Sigmoid colon (tissue), 7 donors: ENCODE measurements at places on chromosomes 6 and 20. TPM values are rescaled to one million over a fixed set of nuclear protein-coding genes. Genes with fewer than 3 reads are reported as not detected.

RUNX2 gene
- 4.7 TPM for total RNA-seq

ARFGEF2 gene
- 25.0 TPM for total RNA-seq

OR12D3 gene
- total RNA-seq = not detected

MCCD1 gene
- total RNA-seq = not detected

MUCL3 gene
- not detected for total RNA-seq

HS3ST5 gene
- total RNA-seq = 0.28 TPM

NRSN1 gene
- total RNA-seq = 0.66 TPM

SLC17A9 gene
- total RNA-seq = 2.5 TPM

DEFB112 gene
- not detected for total RNA-seq

GPR6 gene
- not detected for total RNA-seq

SAMD5 gene
- total RNA-seq = 0.68 TPM

TMEM200A gene
- total RNA-seq = 0.95 TPM

GPSM3 gene
- 10.7 TPM for total RNA-seq

TGM2 gene
- total RNA-seq = 101 TPM

RPP40 gene
- 5.8 TPM for total RNA-seq

SLC16A10 gene
- 0.95 TPM for total RNA-seq

PDYN gene
- total RNA-seq = not detected

SEMG1 gene
- not detected for total RNA-seq

CTCFL gene
- total RNA-seq = not detected

GPLD1 gene
- total RNA-seq = 5.1 TPM

STAU1 gene
- 82.8 TPM for total RNA-seq

PAX1 gene
- total RNA-seq = not detected

RTN4IP1 gene
- 2.2 TPM for total RNA-seq

OLIG3 gene
- total RNA-seq = not detected

VNN1 gene
- not detected for total RNA-seq

NKX2-2 gene
- total RNA-seq = not detected

SLC26A8 gene
- total RNA-seq = not detected

VSX1 gene
- not detected for total RNA-seq

PHACTR1 gene
- total RNA-seq = 1.8 TPM

ZC3H12D gene
- 1.1 TPM for total RNA-seq

ARHGAP40 gene
- total RNA-seq = not detected

KHDRBS2 gene
- total RNA-seq = 0.36 TPM

TINAG gene
- not detected for total RNA-seq

HTR1E gene
- not detected for total RNA-seq

LY6G6C gene
- total RNA-seq = not detected

PGC gene
- not detected for total RNA-seq

WFDC10B gene
- not detected for total RNA-seq

CYP24A1 gene
- total RNA-seq = not detected

RAB44 gene
- not detected for total RNA-seq

EYS gene
- not detected for total RNA-seq

UST gene
- total RNA-seq = 21.8 TPM

UNC93A gene
- not detected for total RNA-seq

C20orf204 gene
- total RNA-seq = under 0.01 TPM

GPX5 gene
- not detected for total RNA-seq

PGBD1 gene
- 10.2 TPM for total RNA-seq

LY6G5B gene
- 8.0 TPM for total RNA-seq

PHACTR3 gene
- total RNA-seq = 1.4 TPM

POU3F2 gene
- not detected for total RNA-seq

SLCO4A1 gene
- 7.5 TPM for total RNA-seq

PNISR gene
- total RNA-seq = 142 TPM

AGPAT4 gene
- total RNA-seq = 16.6 TPM

KIAA0408 gene
- 42.4 TPM for total RNA-seq

PACRG gene
- total RNA-seq = 2.5 TPM

MAPK13 gene
- 3.6 TPM for total RNA-seq

TAGAP gene
- total RNA-seq = 1.4 TPM

DSP gene
- 4.2 TPM for total RNA-seq

HEY2 gene
- total RNA-seq = 1.6 TPM

BNIP5 gene
- not detected for total RNA-seq

FAM217A gene
- not detected for total RNA-seq
